ENCODE measurements at places on chromosomes 1 and 21.
A peak's percentile ranks its signal among the peaks of the same experiment; 100 is the strongest.

GRCh38 chr1:54701996-54702395 is 13.7 kb upstream of the TTC4 start:
- no peak for DNase-seq

GRCh38 chr1:163528710-163529348 is 207.1 kb downstream of the NUF2 start:
- no peak for DNase-seq

- DNase-seq, result no peak
These were observed 60.6 kb upstream of the ETV3 start for GRCh38 chr1:157198619-157199420.

DNA sequence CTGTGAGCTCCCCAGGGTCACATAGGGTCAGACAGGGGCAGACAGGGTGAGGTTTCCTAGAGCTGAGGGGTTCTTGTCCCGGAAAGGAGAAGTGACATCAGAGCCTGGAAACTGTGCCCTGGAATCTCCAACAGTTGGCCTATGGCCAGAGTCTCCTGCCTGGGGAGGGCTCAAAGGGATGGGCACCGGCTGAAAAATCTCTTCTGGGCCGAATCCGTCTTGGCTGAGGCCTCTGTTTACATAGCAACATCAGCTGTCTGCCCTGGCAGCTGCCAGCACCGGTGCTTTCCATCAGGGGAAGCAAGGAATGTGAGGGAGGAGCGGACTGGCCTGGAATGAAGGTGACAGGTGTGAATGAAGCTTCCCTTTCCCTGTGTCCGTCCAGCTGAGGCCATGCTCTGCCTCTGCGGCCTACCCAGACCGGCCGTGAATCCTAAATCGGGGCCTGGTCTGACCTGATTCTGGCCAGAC is 30.7 kb downstream of the VASH2 start:
- DNase-seq, result no peak

GRCh38 chr1:183515002-183515689 is 42.8 kb downstream of the SMG7 start:
- DNase-seq, result no peak

DNA sequence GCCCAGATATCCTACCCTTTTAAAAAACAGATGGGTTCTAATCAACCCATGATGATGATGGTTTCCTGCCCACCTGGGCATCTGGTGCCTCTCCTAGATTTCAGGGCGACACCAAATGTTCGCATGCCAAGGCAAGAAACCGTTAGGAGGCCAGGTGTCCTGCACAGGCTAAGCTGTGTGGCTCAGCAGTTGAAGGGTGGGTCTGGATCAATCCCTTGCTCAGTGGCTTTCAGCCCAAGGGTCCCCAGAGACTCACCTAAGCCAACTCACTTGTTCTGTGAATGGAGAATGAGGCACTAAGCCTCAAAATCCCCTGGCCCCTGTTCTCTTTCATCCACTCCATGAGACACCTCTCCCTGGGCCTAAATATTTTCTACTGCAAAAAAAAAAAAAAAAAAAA is 169.1 kb upstream of the EDN2 start:
- no peak for DNase-seq

DNA sequence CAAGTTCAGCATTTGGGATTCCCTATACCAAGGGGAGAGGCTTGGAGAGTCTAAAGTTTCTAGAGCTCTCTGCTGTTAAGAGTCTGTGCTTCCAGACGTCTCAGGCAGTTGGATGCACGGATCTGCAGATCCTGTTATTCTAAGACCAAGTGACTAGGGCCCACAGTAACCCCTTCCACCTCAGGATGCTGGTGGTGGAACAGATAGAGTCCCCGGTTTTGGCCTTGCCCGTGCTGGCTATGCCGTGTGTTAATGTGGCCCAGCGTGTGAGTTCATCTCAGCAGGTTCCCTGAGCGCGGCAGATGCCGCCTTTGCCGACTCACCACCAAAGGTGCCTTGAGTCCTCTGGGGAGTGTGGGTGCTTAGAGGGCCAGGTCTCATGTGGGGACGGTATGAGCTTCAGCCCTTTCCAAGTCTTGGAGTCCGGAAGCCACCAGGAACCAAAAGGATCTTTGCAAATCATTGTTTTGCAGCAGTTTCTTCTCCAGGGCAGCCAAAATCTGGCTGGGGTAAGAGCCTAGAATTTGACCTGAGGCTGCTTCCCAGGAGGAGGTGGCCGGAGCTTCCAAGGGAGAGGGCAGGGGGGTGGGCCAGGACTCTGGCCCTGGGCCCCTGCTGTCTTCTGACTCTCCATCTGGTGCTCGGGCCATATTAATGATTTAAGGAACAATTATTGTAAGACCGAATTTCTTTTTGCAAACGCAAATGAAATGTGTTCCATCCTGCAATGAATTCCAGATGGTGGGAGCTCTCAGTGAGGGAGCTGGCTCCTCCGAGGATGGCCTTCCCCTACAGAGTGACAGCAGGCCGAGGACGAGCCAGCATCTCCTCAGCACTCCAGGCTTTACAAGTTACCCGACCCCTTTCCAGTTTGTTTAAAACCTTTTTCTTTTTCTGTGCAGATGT is 205.7 kb downstream of the FOXD2 start:
- no peak for DNase-seq

GRCh38 chr1:93061895-93062792 is 16.9 kb upstream of the MTF2 start:
- peak; percentile 14 for DNase-seq

GRCh38 chr1:30310966-30311742 is 412.2 kb downstream of the MATN1 start:
- no peak for DNase-seq

GRCh38 chr21:42272984-42273600 is 42.1 kb downstream of the TFF3 start:
- no peak for DNase-seq

GRCh38 chr1:115220340-115221270 is 117.4 kb downstream of the NGF start:
- no peak for DNase-seq

DNA sequence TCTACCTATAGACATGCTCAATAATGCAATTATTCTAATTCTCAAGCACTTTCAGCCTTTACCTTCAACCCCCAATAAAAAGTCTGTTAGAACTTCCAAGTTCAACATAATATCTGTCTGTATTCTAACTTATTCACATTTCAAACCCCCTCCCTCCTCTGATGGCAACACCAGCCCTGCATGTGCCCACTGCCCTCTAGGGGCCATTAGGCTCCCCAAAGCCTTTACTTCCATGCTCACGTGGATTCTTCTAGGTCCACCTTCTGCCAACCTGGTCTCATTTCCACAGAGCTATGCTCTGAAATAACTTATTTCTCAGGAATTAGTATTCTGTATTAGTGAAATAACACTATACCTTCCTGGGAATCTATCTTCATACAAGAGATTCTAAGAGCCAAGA is 22.2 kb upstream of the KPRP start:
- no peak for DNase-seq

- no peak for DNase-seq
These were observed 43.6 kb upstream of the A3GALT2 start for GRCh38 chr1:33364565-33364918.

GRCh38 chr1:164017239-164017638 is 541.7 kb upstream of the PBX1 start:
- no peak for DNase-seq

Measured in stimulated activated CD4-positive, alpha-beta T cell treated with anti-CD3 and anti-CD28 coated beads, TNF-alpha, amount 100 ng/mL, for 1 hour (primary cell).